ENCODE measurements at places on chromosomes 5 and 9.

GRCh38 chr5:2357309-2357708 lies 394.2 kb downstream of the IRX2 start:
- no peak for DNase-seq

DNA sequence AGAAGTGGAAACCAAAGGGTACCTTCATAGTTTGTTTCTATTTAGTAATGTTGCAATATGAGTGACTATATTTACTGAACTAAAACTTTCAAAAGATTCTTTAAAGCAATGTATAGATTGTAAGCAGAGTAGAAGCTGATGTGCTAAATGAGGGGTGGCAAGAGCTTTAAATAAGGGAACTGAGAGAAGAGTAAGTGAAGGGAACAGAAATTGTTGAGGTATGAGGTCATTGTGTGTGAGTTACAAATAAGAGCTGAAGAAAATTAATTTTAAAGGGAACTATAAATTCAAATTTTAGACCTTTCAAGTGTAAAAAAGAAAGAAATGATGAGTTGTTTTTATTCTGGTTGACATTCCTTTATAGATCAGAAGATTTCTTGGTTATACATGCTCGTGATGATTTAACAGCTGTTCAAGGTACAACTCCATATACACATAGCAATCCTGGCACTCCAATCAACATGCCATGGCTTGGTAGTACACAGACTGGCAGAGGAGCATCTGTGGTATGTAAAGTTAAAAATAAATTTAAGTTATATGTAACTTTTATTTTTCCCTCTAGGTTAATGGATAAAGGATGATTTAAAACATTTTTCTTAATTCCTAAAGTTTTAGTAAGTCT lies 135.1 kb upstream of the TNFAIP8 start:
- no peak for DNase-seq

GRCh38 chr5:168870910-168871309 lies 291.7 kb upstream of the PANK3 start:
- DNase-seq = no peak

DNA sequence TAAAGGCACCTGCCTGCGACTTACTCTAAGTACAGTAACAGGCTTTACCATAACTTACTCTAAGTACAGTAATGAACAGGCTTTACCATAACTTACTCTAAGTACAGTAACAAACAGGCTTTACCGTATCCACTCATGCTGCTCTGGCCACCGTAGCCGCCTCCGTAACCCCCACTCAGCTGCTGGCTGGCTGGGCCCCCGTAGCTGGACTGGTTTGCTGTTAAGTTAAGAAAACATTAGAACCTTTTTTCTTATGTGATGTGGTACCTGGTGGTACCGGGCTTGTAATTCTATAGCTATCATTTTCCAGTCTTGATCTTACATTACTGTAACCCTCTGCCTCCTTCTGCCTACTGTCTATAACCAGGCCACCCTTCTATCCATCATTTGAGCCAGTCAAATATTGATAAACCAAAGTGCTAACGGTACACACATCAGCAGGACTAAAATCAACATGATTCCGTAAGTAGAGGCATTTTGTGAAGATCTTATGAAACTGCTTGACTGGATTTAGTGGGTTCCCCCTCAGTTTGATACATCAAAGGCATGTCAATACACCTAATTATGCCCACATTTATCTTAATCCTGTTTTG lies 7.4 kb downstream of the HNRNPH1 start:
- DNase-seq = no peak

GRCh38 chr9:71308454-71308853 lies 187.0 kb upstream of the TRPM3 start:
- DNase-seq = no peak

GRCh38 chr9:136362450-136362784 lies 1.1 kb downstream of the DNLZ start:
- DNase-seq = no peak

DNA sequence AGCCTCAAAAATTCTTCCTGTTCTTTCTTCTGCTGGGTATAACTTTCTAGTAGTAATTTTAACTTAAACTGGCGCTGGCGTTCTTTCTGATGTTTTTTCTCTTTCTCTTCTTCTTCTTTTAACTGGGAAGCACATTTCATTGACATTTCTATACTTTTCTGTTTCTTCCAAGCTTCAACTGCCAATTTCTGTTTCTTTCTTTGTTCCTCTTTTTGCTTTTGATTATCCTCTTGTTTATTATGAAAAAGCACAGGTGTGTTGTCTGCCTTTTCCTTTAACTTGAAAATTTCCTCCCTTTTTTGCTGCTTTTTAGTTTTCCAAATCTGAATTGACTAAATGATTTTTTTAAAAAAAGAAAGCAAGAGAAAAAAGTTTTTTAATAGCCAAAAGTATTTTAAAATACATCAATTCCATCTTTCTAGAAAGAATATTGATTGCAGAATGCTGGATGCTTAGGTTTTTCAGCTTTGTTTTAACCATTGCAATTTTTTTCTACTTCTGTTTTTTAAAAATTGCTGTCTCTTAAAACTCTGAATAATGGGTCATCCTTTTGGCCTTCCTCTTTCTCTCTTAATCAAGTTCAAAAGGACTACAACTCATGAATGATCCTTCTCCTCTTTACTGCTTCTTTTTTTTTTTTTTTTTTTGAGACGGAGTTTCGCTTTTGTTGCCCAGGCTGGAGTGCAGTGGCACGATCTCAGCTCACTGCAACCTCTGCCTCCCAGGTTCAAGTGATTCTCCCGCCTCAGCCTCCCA lies 8.8 kb upstream of the PGGT1B start:
- no peak for DNase-seq

DNA sequence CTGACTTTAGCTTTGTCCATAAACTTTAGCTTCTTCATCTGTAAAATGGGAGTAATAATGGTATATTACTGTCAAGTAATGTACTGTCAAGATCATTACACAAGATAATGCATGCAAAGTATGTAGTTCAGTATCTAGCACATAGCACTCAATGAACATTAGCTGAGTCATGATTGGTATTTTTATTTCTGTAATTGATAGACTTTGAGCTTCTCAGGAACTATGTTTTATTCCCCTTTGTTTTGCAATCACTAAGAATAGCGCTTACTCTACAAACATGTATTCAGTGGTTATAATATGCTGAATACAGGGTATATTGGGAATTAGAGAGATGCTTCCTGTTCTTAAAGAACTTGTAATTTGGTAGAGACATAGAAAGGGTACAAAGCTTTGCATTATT lies 142.3 kb upstream of the KLF9 start:
- no peak for DNase-seq

DNA sequence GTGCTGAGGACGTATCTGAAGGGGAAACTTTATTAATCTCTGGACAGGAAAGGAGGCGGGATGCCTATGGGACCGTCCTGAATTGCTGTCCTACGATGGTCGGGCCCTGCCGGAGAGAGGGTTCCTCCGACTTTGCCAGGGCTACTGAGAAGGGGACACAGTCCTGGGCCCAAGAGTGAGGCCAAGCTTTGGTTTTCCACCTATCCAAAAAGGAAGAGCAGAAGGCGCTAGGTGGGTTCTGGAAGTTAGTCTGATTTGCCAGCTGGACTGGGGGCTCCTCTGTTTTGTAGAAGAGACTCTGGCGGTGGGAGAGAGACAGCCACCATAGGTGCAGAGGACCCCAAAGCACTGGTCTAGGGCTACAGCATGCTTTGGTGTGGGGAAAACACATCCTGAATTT lies 243.8 kb upstream of the IRX4 start:
- DNase-seq = no peak

- DNase-seq = no peak
Measured at GRCh38 chr9:78606001-78606379, 309.1 kb downstream of the PSAT1 start.

DNA sequence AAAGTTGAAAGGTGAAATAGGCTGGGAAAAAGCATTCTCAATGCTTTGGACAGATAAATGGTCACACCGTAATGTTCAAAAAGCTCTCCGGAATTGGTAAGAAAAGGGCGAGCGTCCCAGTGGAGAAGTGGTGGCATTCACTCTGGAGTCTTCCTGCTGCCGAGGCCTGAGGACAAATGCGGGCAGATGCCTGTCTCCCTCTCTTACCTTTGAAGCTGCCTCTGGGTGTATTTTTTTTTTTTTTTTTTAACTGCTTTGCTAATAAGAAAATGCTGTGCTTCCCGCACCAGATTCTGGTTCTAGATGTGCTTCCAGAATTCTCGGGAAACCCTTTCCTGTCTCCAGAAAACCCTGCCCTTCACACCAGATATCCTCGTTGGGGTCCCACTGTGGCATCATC lies 24.4 kb upstream of the CTSL start:
- DNase-seq = no peak

DNA sequence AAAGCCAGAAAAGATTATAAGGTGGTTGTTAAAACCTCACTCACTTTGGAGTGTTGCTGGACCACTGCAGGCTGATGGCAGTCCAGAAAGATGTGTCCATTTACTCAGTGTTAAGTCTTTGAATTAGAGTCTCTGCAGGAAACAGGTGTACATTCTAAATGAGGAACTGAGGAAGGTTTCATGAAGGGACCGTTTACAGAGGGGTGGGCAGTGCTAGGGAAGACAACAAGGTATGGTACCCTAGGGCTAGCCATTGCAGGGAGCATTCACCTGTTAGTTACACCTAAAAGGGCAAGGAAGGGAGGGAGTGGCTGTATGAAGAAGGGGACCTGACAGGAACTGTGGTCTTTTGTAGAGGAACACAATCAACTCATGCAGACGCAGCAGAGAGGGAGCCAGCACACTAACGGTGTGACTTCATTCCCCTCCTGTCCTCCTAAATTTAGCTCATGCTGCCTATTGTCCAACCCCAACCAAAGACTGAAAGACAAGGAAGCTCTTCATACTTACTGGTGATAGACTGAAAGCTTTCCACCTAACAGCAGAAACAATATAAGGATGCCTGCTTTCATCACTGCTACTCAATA lies 32.2 kb upstream of the PAX5 start:
- no peak for DNase-seq

DNA sequence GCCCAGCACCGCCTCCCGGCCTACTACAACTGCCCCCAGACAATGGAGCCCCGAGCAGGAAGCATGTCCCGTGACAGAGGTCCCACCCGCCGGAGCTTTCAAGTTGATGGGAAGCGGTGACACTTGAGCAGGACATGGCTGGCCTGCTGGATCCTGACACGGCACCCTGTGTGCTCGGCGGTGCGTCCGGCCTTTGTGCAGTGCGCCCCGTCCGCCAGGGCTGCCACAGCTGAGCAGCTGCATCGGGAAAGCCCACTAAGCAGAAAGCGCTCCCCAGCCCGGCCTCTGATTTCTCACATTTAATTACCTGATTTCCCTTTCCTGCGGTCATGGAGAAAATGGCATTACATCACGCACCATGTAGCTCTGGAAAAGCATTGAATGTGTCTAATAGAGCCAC lies 611.9 kb downstream of the IRX1 start:
- DNase-seq = no peak

GRCh38 chr9:107530679-107531078 lies 41.1 kb upstream of the KLF4 start:
- no peak for DNase-seq

DNA sequence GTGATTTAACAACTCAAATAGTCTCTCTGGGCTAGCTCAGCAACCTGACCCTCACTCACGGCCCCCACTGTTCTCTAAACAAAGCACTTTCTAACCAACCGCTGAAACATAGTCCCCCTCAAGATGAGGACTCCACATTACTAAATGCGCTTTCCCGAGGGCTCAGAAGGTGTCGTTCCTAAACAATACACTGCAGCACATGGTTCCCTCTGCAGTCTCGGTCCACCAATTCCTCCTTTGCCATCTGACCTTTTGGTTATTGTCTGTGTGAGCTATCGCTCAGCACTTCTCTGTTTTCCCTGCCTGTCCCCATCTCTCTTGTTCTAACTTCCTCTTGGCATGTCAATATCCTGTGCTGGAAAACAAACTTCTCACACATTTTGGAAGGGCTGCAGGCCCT lies 7.2 kb downstream of the EPB41L4A start:
- DNase-seq = no peak

- DNase-seq = no peak
Measured at GRCh38 chr5:122129306-122129705, at the start of gene ZNF474. ZNF474 (plus strand) TSS chr5:122129546; CDS start chr5:122151991, 22,445 bp downstream.

- DNase-seq = no peak
Measured at GRCh38 chr5:146902471-146902870, 23.9 kb upstream of the PPP2R2B start.

DNA sequence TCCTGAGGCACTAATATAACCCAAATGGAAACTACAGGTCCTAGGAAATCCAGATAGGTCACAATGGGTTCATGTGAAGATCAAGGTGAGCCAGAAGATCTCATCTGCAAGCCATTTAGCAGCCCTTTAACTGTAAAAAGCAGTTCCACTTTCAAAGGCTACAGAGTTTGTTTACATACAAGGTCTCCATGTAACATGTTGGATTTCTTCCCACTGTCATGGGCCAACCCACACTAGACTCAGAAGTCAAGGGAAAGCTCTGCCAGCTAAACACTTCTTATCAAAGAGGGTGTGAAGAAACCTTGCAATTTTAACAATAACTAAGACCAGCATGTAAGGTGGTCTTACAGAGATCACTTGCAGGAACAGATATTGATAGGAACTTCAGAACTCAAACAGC lies 3.8 kb upstream of the CTNNAL1 start:
- DNase-seq = no peak

DNA sequence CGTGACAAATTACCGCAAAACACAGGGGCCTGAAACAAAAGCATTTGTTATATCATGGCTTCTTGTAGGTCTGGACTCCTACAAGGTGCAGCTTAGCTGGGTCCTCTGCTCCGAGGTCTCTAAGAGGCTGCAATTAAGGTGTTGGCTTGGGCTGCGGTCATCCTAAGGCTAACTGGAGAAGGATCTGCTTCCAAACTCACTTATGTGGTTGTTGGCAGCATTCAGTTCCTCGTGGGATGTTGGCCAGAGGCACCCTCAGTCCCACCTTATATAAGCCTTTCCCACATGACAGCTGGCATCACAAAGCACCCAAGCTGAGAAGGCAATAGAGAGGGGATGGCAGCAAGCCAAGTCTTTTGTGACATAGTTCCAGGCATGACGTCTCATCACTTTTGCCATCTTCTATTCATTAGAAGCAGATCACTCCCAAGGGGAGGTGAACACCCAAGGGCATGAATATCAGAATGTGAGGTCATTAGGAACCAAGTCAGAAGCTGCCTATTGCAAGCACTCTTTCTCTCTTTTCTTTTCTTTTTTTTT lies 47.9 kb upstream of the ZBTB43 start:
- DNase-seq = no peak

DNA sequence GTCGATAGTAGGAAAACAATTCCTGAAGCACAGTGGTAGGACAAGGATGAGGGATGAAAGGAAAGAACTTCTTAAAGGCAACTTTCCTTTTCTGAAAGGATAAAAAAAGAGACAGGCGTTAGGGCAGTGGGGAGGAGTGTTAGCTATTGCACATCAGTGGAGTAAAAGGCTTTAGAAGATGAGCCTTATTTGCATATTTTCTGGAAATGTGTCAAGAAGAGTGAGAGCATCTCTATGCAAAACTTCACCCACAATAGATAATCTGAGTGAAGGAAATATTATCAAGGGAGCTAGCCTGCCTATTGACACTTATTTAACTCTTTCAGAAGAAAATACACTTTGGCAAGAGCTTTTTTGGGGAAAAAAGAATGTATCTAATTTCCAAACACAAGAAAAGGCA lies 151.6 kb downstream of the MACIR start:
- no peak for DNase-seq
